OCI-M1 (cell line): ENCODE measurements at places on chromosomes 13 and 19.

GRCh38 chr13:91304741-91305140 is 42.7 kb upstream of the MIR17HG start:
- no peak for DNase-seq

GRCh38 chr13:114017028-114017630 is 43.3 kb upstream of the C13orf46 start:
- peak; percentile 2 for DNase-seq

DNA sequence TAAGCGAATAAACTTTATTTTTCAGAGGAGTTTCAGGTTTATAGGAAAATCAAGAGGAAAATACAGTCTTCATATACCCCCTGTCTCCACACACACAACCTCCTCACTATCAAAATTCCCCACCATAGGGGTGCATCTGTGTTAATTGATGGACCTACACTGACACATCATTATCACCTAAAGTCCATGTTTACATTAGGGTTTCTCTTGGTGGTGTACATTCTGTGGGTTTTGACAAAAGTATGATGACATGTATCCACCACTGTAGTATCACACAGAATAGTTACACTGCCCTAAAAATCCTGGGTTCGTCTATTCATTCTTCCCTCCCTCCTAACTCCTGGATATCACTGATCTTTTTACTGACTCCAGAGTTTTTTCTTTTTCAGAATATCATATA is 654.2 kb downstream of the UQCRFS1 start:
- DNase-seq, result no peak

- no peak for DNase-seq
Measured at GRCh38 chr13:78631077-78631476, 27.7 kb upstream of the POU4F1 start.

DNA sequence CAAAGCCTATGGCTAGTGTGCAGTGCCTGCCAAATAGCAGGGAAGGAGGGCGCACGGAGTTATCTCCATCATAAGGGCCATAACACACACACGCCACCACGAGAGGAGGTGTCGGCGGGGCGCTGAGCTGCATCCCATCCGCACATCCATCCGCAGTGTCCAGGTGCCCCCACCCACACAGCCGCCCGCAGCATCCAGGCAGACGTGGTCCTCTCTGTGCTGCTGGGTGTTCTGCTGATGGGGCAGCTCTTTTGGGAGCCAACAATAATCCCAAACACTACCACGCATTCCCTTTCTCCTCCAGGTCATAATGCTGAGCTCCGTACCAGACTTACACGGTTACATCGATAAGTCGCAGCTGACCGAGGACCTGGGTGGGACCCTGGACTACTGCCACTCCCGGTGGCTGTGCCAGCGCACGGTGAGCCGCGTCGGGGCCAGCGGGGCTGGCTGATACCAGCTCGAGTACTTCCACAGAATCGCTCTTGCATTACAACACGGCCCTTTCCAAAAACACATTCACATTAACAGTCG is 41.5 kb upstream of the F7 start:
- no peak for DNase-seq

DNA sequence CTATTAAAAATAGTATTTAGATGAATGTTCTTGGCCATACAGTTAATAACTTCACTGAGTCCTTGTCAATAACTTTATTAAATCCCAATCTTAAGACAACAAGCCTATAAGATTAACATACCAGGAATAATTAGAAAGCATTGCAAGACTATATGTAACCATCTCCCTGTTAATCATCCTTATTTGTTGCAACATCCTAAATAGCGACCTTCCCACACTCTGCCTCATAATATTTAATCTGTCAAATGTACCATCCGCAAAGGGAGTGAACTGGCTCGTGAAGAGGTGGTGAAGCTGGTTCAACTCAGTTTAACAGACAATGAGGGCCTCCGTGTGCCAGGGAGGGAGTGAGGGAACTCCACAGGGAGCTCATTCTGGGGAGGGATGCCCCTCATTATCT is 33.9 kb downstream of the KL start:
- no peak for DNase-seq

DNA sequence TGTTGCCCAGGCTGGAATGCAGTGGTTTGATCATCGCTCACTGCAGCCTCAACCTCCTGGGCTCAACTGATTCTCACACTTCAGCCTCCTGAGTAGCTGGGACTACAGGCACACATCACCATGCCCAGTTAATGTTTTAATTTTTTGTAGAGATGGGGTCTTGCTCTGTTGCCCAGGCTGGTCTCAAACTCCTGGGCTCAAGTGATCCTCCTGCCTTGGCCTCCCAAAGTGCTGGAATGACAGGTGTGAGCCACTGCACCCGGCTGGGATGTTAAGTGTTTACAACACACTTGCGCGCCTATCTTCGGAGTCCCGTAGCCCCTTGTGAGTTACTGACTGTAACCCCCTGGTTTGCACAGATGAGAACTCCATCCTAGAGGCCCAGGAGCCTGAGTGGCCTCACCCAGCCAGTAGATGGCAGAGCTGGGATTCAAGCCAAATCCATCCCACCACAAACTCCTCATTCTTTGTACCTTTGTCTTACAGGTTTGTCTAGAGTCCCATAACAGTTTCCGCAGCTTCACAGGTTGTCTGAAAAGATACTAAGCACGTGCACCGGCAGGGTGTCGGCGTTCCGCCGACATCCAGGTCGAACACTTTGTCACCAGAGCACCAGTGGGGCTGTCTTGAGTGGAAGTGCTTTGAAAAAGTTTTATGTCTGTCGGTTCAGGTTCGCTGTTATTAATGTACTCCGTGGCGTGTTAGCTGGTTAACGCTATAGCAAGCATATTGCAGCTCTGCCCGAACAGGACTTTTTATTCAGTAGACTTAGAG is 14.7 kb downstream of the MAG start:
- peak; percentile 54 for DNase-seq
